ENCODE measurements at places on chromosomes 12 and 14. TPM values are rescaled to one million over a fixed set of nuclear protein-coding genes. Genes with fewer than 3 reads are reported as not detected.

PSMD9 gene
- total RNA-seq = 73.5 TPM

SOX5 gene
- total RNA-seq = 16.4 TPM

SVOP gene
- total RNA-seq = not detected

VWF gene
- total RNA-seq = 0.26 TPM

IRAK3 gene
- total RNA-seq = 7.4 TPM

PRB2 gene
- not detected for total RNA-seq

INHBC gene
- total RNA-seq = not detected

P2RX7 gene
- 16.7 TPM for total RNA-seq

TC2N gene
- 0.26 TPM for total RNA-seq

AICDA gene
- not detected for total RNA-seq

NXPH4 gene
- total RNA-seq = 0.50 TPM

CLEC2A gene
- total RNA-seq = not detected

OR4E1 gene
- total RNA-seq = not detected

ARHGAP5 gene
- total RNA-seq = 68.4 TPM

CLEC4C gene
- not detected for total RNA-seq

GAS2L3 gene
- total RNA-seq = 33.4 TPM

MIP gene
- not detected for total RNA-seq

PRKAB1 gene
- total RNA-seq = 14.6 TPM

NOXRED1 gene
- 0.26 TPM for total RNA-seq

IFNG-AS1 gene
- total RNA-seq = not detected

ASPG gene
- total RNA-seq = not detected

KCNA5 gene
- total RNA-seq = not detected

FGF6 gene
- not detected for total RNA-seq

PTPRO gene
- 0.33 TPM for total RNA-seq

SLC2A3 gene
- 95.0 TPM for total RNA-seq

CRIP2 gene
- total RNA-seq = 68.5 TPM

MTA1 gene
- total RNA-seq = 27.2 TPM

LRRC10 gene
- total RNA-seq = not detected

ITGB7 gene
- 0.50 TPM for total RNA-seq

ANKRD33 gene
- under 0.01 TPM for total RNA-seq

IAPP gene
- total RNA-seq = not detected

OTOGL gene
- under 0.01 TPM for total RNA-seq

NEUROD4 gene
- not detected for total RNA-seq

SINHCAF gene
- total RNA-seq = 14.4 TPM

GSG1 gene
- total RNA-seq = 0.26 TPM

SLC16A7 gene
- 44.2 TPM for total RNA-seq

PMCH gene
- total RNA-seq = not detected

GPX2 gene
- total RNA-seq = not detected

HOTAIR gene
- total RNA-seq = not detected

LGALS3 gene
- 434 TPM for total RNA-seq

EDDM3A gene
- not detected for total RNA-seq

TAS2R9 gene
- total RNA-seq = not detected

KLRF1 gene
- not detected for total RNA-seq

WNT5B gene
- total RNA-seq = 40.3 TPM

MANSC4 gene
- 0.17 TPM for total RNA-seq

C1QL4 gene
- 0.17 TPM for total RNA-seq

TECPR2 gene
- 17.8 TPM for total RNA-seq

FLVCR2 gene
- 2.1 TPM for total RNA-seq

ADCY4 gene
- total RNA-seq = 1.3 TPM

SERPINA9 gene
- total RNA-seq = not detected

KRT73 gene
- not detected for total RNA-seq

HOXC9 gene
- total RNA-seq = 0.26 TPM

Data from fibroblast of lung (primary cell).